Inflammatory macrophage (primary cell): ENCODE measurements at places on chromosomes 6 and 20.

DNA sequence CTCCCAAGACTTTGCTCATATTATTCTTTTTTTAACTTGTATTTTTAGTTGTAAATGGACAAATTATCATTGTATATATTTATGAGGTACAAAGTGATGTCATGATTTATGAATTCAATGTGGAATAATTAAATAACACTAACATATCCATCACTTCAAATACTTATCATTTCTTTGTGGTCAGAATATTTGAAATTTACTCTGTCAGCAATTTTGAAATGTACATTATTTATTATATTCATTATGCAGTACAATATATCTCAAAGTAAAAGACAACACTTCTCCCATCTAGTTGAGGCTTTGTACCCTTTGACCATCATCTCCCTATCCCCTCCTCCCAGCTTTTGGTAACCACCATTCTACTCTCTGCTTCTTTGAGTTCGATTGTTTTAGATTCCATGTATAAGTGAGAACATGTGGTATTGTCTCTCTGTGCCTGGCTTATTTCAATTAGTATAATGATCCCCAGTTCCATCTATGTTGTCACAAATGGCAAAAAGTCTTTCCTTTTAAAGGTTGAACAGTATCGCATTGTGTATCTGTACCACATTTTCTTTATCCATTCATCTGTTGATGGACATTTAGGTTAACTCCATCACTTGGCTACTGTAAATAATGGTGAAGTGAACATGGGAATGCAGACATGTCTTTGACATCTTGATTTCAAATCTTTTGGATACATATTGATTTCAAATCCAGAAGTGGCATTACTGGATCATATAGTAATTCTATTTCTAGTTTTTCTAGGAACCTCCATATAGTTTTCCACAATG is 197.2 kb downstream of the KIF6 start:
- DNase-seq = no peak

GRCh38 chr6:31664790-31665500 is at the start of gene GPANK1:
Gene GPANK1, minus strand, starts transcription at chr6:31664997. Its CDS starts 519 bp downstream, at chr6:31664478.
- peak; percentile 97 for DNase-seq

DNA sequence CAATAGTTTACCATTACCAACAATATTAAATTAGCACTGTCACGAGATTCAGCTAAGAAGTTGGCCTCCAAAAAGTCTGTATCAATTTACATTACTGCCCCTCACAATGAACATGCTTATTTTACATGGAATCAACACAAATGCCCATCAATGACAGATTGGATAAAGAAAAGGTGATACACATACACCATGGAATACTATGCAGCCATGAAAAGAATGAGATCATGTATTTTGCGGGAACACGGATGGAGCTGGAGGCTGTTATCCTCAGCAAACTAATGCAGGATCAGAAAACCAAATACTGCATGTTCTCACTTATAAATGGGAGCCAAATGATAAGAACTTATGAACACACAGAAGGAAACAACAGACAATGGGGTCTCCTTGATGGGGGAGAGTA is 211.8 kb upstream of the RREB1 start:
- DNase-seq = no peak

DNA sequence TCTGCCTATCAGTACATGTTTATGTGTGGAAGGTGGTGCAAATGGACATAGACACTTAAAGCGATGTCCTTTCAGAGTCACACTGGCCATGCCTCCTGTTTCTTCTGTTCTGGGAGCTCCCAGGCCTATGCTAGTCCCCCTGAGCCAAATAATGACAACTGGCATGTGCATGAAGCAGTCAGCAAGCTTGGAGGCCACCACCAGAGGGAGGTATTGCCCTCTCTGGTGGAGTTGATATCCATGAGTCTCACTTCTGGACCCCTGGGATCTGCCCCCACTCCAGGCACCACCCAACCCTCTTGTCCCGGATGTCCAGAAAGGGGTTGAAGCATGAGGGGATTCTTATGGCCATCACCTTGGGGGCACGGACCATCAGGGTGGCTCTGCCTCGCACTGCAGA is 172.2 kb downstream of the AIG1 start:
- peak; percentile 47 for DNase-seq

- DNase-seq = no peak
Observed at GRCh38 chr6:113397236-113397635, 459.9 kb upstream of the MARCKS start.

DNA sequence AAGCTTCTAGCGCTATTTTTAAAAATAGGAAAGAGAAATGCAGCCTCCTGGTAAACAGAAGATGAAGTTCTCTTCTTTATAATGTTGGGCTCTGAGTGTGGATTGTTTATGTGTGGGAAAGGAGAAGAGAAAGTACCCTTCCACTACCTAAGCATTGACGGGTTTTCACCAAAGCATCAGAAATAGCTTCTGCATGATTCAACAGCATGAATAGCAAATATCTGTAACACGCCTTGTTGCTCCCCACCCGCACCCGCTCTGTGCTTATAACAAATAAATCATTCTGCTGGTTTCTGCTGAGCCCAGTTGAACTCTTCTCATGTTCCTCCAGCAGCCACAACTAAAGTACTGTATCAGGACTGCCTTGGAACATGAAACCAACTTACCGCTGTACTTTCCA is 20.7 kb downstream of the TXLNB start:
- DNase-seq = peak; percentile 23

GRCh38 chr20:54199721-54200176 is 8.1 kb upstream of the PFDN4 start:
- peak; percentile 85 for DNase-seq

DNA sequence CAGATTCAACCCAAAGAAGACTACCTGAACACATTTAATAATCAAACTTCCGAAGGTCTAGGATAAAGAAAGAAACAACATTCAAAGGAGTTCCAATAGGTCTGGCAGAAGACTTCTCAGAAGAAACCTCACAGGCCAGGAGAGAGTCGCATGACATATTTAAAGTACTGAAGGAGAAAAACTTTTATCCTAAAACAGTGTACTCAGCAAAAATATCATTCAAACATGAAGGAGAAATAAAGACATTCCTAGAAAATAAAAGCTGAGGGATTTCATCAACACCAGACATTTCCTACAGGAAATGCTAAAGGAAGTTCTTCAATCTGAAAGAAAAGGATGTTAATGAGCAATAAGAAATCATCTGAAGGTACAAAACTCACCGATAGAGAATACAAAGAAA is 108.6 kb downstream of the BTBD9 start:
- DNase-seq = no peak

GRCh38 chr6:26159357-26160273 is 72.4 kb downstream of the HFE start:
- DNase-seq = no peak

DNA sequence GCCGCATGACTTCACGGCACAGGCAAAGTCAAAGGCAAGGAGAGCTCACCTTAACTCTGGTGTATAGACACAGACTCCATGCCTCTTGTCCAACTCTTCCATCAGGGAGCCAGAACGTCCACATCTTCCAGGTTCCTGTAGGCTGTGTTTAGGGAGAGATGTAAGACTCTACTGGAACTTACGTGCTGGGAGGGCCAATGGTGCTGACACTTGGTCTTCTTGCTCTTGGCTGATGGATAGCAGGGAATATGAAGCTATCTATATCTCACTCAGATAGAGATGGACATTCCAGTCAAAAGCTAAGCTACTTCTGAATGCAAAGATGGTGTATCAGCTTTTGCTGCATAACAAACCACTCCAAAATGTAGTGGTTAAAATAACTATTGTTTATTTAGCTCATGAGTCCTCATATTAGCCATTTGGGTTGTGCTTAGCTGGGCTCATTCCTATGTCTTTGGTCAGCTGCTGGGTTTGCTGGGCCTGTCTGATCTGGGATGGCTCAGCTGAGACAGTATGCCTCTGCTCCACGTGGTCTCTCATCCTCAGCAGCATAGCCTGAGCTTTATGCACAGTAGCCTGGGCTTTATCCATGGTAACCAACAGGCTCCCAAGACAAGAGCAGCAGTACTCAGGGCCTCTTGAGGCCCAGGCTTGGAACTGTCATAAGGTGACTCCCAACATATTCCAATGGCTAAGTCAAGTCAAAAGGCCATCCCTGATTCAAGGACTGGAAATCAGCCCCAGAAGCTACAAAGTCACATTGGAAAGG is 111.6 kb downstream of the SNX5 start:
- DNase-seq = no peak

DNA sequence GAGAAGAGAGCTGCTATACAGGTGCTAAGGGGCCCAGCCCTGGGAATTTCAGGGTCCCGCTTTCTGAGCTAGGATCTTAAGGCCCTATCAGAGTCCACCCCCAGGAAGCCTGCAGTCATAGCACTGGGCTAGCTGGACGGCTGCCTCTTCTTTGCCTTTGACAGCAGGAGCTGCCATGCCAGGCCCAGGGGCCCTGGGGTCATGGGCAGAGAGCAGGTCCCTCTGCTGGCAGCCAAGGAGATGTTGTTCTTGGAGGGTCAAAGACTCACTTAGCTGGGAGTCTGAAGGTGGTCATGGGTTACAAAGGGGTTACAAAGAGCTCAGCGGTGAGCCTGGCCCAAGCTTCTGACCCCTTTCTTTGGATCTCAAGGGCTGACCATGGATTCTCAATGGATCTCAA is 52.7 kb downstream of the RPP21 start:
- DNase-seq = no peak

- no peak for DNase-seq
Observed at GRCh38 chr6:148450866-148451265, 108.2 kb downstream of the SASH1 start.

DNA sequence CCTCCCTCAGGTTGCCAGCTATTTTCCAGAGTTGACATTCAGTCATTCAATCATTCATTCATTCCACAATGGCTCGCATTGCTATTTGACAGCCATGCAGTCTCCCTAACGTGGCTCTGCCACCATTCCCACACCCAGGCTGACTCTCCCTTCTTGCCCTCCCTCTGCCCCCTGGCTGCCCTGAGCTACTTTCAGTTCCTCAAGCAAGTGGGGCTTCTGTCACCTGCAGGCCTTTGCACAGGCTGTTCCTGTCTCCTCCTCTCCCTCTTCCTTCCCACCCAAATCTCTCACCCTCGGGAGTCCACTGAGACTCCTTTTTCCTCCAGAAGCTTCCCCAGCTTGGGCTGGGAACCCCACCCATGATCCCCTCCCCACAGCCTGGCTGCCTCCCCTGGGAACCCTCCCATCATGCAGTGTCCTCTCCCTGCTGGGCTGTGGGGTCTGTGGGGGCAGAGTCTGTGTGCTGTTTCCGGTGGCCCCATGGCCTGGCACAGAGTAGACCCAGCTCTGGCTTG is 2.6 kb downstream of the PACSIN1 start:
- no peak for DNase-seq

DNA sequence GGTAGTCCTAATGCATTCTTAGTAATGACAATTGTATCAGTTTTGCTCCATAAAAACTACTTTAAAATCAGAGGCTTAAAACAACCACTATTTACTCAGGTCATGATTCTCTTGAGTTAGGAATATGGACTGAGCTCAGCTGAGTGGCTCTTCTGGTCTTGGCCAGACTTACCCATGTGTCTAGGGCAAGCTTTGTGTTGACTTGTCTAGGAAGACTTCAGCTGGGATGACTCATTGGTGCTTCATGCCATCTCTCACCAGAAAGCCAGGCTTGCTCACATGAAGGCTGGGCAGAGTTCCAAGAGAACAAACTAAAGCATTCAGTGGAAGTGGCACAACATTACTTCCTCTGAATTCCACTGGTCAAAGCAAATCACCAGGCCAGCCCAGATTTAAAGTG is 155.3 kb downstream of the DHX35 start:
- DNase-seq = peak; percentile 28

GRCh38 chr20:20134941-20135575 is 82.7 kb downstream of the CFAP61 start:
- DNase-seq = no peak

DNA sequence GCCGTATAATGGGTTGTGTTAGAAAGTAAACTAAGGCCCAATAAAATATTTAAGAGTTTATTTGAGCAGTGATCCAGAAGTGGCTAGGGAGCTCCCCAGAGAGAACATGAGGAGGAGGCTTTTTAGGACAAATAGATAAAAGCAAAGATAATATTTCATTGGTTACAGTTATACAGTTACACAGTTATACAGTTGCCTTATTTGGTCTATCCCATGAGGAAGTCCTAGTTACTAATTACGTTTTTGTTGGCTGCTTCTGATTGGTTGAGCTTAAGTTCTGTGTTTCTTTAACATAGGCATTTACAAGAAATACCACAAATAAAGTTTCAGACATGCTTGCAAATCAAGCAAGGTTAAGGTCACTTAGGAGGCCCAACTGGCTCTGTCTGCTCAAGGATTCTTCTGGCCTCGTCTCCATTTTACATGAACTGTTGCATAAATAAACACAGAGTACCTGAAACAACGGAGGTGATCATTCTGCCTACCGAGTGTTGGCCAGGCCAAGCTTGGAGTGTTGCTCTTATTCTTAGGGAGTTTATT is 7.0 kb downstream of the UBD start:
- DNase-seq = peak; percentile 91

DNA sequence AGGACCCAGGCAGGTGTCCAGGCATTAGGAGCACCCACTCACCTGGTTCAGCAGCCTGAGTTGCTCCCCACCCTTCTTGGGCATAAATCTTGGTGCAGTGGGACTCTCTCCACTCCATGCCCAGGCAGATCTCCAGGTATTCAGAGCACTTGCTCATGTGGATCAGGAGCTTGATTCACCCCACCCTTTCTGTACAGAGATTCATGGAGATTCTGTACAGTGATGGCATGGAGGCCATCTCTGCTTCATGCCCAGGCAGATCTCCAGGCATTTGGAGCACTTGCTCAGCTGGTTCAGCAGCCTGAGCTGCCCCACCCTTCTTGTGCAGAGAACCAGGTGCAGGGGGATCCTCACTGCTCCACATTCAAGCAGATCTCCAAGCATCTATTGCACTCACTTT is 44.1 kb downstream of the BEND6 start:
- DNase-seq = no peak

GRCh38 chr20:63701329-63702035 is 5.0 kb downstream of the TNFRSF6B start:
- DNase-seq = no peak

GRCh38 chr20:53937929-53938367 is 132.4 kb downstream of the BCAS1 start:
- DNase-seq = peak; percentile 81

- peak; percentile 83 for DNase-seq
Observed at GRCh38 chr6:159134701-159135364, 34.4 kb upstream of the FNDC1 start.

DNA sequence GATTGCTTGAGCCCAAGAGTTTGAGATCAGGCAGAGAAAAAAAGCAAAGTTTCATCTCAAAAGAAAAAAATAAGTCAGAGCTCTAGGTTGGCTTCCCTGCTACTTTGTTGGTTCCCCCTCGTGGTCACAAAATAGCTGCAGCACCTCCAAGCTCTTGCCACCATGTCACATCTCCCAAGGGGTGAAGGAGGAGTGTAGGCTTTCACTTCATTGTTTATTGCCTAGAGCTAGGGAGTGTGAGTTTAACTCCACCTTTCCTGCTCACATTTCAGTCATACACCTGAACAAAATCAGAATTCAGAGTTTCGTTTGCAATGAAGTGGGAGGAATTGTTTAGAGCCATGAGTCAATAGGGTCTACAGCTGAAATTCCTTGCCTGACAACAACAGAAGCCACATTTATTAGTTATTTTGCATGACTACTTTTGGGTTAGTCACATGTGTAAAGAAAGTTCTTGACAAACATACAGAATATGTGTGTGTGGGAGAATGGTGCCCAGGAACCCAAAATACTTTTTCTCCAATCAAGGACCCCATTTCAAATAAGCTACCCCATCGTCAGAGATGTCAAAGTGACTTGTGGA is 56.2 kb upstream of the UFL1 start:
- no peak for DNase-seq
